Dermis lymphatic vessel endothelial cell (primary cell): ENCODE measurements at places on chromosomes 11 and 22. TPM values are rescaled to one million over a fixed set of nuclear protein-coding genes. Genes with fewer than 3 reads are reported as not detected.

The HMBS gene
- total RNA-seq, result 3.3 and 4.0 TPM in 2 replicates

The CCDC88B gene
- 1.0 and 1.5 TPM in 2 replicates for total RNA-seq

The SLC17A6 gene
- not detected in 2 replicates for total RNA-seq

The TMEM121B gene
- total RNA-seq, result under 0.01 and 0.17 TPM in 2 replicates

The MS4A2 gene
- not detected in 2 replicates for total RNA-seq

The MUC5AC gene
- total RNA-seq, result not detected in 2 replicates

The GRIK4 gene
- total RNA-seq, result not detected in 2 replicates

The ACCSL gene
- total RNA-seq, result not detected in 2 replicates

The GAB4 gene
- total RNA-seq, result not detected in 2 replicates

The BDNF gene
- total RNA-seq, result under 0.01 and 0.33 TPM in 2 replicates

The BCO2 gene
- 0.52 and 1.1 TPM in 2 replicates for total RNA-seq

The OR8G1 gene
- not detected in 2 replicates for total RNA-seq
